ENCODE measurements at places on chromosomes 12 and 14.

DNA sequence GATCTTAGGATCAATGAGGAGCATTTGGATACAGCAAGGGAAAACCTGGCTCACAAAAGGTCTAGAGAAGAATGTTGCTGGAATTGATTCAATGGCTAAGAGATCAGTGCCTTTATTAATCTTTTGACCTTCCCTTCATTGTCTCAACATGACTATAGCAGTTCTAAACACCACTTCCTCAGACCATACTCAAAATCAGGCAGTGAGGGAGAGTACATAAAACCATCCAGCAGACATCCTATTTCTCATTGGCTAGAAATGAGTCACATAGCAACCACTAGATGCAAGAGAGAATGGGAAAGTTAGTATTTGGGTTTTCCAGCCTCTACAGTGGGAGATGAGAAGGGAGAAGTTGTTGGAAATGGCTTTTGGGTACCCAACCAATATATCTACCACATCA, 151.4 kb upstream of the NUDT4 start:
- no peak for DNase-seq

DNA sequence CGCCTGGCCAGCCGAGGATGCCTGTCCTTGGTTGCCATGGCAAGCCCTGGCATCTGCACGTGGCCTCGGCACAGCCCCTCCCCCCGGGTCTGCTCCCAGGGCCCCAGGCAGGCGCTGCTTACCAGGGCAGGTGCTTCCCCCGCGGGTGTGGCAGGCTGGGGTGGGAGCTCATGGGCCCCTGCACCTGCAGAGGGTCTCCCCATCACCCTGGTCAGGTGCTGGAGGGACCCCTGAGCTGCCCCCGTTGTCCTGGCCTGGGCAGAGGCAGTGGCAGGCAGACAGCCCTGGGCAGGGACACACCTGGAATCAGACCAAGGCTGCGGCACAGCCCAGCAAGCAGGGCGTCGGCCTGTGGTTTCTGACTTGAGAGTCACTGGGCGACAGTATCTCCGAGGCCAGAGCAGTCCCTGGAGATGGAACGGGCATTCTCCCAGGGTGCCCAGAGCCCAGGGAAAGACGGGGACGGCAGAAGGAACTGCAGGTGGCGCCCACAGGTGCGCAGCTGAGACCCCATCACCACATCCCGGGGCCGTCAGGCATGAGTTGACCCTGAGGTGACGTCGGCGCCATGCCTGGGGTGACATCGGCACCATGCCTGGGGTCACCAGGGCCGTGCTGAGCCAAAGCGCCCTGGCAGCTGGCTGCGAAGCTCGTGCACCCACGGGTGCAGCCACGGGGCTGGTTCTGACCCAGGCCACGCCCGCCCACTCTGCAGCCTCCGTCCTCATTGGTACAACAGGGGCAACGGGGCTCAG, 56.1 kb upstream of the FBRSL1 start:
- no peak for DNase-seq

DNA sequence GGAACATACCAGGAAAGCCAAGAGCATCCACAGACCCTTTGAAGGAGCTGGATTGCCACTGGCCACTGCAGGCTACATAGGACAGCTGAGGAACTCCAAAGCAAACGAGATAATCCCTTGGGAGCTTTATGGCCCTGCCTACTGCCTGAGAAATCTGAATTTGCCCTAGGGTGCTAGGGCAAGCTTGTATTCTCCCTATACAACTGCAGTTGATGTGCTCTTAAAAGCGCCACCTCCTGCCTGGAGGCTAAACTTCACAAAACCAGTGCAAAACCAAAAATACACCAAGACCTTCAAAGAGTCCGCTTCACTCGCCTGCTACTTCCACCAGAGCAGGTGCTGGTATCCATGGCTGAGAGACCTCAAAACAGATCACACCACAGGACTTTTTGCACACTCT, 99.6 kb upstream of the KRR1 start:
- no peak for DNase-seq

GRCh38 chr14:103298620-103299019, 35.4 kb upstream of the EIF5 start:
- no peak for DNase-seq

DNA sequence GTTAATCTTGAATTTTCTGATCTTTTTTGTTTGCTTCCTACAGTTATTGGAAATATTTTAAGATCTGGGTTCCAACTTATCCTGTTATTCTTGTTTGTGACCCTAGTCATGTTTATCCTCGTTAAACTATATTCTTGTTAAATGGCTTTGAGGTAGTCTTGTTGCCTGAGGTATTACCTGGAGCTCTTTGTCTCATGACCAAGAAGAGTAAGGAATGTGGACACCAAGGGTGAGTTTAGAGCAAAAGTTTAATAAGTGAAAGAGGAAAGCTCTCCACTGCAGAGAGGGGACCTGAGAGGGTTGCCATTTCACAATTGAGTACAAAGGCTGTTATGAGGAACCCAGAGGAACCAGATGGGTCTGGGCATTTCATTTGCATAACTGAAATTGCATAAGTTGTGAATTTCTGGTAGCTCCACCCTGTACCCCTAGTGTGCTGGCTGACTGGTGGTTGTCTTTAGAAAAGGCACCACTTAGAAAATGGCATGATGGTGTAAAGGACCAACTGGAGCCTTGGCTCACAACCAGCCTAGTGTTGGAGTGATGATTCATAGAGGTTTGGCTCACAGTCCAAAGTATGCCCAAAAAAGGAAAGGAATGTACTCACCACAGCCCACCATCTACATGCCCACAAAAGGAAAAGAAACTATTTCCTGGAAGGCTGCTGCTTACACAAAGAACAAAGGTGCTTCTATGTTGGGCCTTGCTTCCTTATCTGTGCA, 36.7 kb upstream of the RESF1 start:
- no peak for DNase-seq

GRCh38 chr12:92973614-92974013, 44.5 kb upstream of the EEA1 start:
- no peak for DNase-seq

DNA sequence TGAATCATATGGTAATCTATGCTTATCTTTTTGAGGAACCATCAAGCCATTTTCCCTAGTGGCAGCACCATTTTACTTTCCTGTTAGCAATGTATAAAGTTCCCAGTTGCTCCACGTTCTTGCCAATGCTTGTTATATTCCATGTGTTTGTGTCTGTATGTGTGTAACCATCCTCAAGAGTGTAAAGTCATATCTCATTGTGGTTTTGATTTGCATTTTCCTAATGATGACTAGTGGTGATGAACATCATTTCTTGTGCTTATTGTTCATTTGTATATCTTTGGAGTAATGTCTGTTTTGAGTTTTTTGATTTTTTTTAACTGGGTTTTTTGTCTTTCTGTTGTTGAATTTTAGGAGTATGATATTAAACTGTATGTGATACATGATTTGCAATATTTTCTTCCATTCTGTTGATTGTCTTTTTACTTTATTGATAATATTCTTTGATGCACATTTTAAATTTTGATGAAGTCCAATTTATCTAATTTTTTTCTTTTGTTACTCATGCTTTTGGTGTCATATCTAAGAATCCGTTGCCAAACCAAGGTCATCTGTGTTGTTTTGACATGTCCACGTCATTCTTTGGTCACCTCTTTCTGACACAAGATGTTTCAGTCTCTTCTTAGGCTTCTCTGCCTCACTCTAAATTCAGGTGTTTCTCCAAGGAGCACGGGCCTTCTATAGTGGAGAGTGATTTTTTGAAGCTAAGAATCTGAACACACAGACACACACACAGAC, 36.1 kb downstream of the PPHLN1 start:
- no peak for DNase-seq

DNA sequence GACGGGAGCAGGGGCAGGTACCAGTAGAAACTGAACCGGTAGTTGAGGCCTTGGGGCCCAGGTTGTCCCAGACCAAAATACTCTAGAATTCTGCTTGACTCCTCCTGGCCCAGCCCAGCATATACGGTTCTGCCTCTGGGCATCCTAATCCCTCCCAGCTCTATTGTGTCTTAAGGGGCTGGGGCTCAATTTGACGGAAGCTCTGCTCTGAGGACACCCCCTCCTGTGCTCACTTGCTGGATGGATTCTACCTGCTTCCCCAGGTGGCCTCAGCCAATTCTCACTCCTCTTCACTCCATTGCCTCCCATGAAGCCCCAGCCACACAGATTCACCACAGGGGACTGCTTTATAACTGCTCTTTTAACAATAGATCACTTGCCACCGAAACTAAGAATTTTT, 219.5 kb upstream of the FKBP4 start:
- DNase-seq = no peak

- no peak for DNase-seq
Measured at GRCh38 chr14:88166616-88167015, 156.5 kb downstream of the KCNK10 start.

DNA sequence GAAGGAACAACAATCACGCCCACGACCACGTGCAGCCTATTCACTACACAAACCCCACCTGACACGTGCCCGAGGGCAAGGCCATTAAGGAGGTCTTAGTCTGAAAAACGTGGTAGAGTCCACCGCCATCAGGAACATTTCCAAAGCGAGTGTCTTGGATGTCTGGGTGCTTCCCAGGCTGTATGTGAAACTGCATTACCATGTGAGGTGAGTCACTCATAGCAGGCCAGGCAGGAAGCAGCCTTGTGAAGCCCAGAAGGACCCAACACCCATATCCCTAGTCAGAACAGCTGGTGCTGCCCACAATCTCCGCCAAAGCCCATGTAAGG, 3.3 kb upstream of the KRT79 start:
- no peak for DNase-seq

- no peak for DNase-seq
Measured at GRCh38 chr12:32587581-32588495, 91.3 kb upstream of the DNM1L start.
